ENCODE measurements at places on chromosomes 5 and 9. TPM values are rescaled to one million over a fixed set of nuclear protein-coding genes. Genes with fewer than 3 reads are reported as not detected.

FOXD4L3 gene
- not detected for total RNA-seq

UBE2QL1 gene
- 10.8 TPM for total RNA-seq

LIFR gene
- total RNA-seq: 58.0 TPM

CDC14B gene
- 19.2 TPM for total RNA-seq

AGXT2 gene
- not detected for total RNA-seq

ZNF169 gene
- 6.5 TPM for total RNA-seq

TRIM7 gene
- 4.1 TPM for total RNA-seq

PCDHGC4 gene
- 1.5 TPM for total RNA-seq

OBP2B gene
- not detected for total RNA-seq

OTP gene
- not detected for total RNA-seq

ABO gene
- 1.1 TPM for total RNA-seq

SHISAL2B gene
- not detected for total RNA-seq

FBN2 gene
- 1.1 TPM for total RNA-seq

SETD9 gene
- total RNA-seq: 21.5 TPM

SPAAR gene
- 6.3 TPM for total RNA-seq

GABRA6 gene
- total RNA-seq: not detected

TMEM174 gene
- total RNA-seq: not detected

SLC34A1 gene
- not detected for total RNA-seq

EXOC3 gene
- 34.7 TPM for total RNA-seq

CYSRT1 gene
- 0.85 TPM for total RNA-seq

CNTNAP3B gene
- total RNA-seq: 6.8 TPM

CFAP157 gene
- total RNA-seq: not detected

SHC3 gene
- total RNA-seq: 1.0 TPM

SLC4A9 gene
- total RNA-seq: not detected

FAM120A gene
- 79.1 TPM for total RNA-seq

RXFP3 gene
- not detected for total RNA-seq

ELAVL2 gene
- 0.24 TPM for total RNA-seq

CAMLG gene
- total RNA-seq: 21.9 TPM

STC2 gene
- total RNA-seq: 16.0 TPM

SHB gene
- total RNA-seq: 39.9 TPM

SPINK13 gene
- not detected for total RNA-seq

WNT8A gene
- total RNA-seq: not detected

ACTBL2 gene
- 0.12 TPM for total RNA-seq

INSYN2B gene
- total RNA-seq: 0.75 TPM

INPP5E gene
- 6.4 TPM for total RNA-seq

PAM gene
- 2,512 TPM for total RNA-seq

NPR3 gene
- 22.0 TPM for total RNA-seq

IL13 gene
- not detected for total RNA-seq

HRH2 gene
- 18.9 TPM for total RNA-seq

INSL4 gene
- not detected for total RNA-seq

ZBED3 gene
- total RNA-seq: 3.9 TPM

CRB2 gene
- 3.5 TPM for total RNA-seq

TMEM215 gene
- total RNA-seq: not detected

PCDHA6 gene
- total RNA-seq: 0.20 TPM

ARHGEF37 gene
- 13.7 TPM for total RNA-seq

GARNL3 gene
- total RNA-seq: 17.7 TPM

NFIB gene
- 80.1 TPM for total RNA-seq

SLC34A3 gene
- total RNA-seq: not detected

NTRK2 gene
- 30.1 TPM for total RNA-seq

SPATA31C2 gene
- not detected for total RNA-seq

GRM6 gene
- total RNA-seq: not detected

ECSCR gene
- 35.4 TPM for total RNA-seq
